ENCODE measurements at places on chromosomes 7 and 10.

DNA sequence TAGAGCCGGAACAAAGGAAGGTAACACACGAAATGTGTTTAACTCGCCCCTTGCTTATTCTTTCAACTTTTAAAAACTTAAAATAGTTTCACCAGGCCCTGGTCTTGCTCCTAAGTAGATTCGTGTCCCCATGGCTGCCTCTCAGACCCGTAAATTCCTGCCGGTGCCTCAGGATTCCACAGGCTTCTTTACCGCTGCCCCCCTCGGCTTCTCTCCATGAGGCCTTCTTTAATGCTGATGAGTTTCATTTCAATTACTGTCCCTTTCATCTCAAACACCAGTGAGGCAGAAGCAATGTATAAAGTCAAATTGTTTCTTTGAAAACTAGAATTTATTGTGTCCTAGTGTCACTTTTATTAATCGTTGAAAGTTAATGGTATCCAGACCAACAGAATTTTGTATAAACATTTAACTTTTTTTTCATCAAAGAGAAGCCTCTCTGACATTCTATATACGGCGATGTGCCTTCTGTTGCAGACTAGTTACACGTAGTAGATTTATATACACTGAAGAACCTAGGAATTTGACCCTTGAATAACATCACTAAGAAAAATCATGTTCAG, 225.2 kb downstream of the C7orf25 start:
- no peak for DNase-seq

DNA sequence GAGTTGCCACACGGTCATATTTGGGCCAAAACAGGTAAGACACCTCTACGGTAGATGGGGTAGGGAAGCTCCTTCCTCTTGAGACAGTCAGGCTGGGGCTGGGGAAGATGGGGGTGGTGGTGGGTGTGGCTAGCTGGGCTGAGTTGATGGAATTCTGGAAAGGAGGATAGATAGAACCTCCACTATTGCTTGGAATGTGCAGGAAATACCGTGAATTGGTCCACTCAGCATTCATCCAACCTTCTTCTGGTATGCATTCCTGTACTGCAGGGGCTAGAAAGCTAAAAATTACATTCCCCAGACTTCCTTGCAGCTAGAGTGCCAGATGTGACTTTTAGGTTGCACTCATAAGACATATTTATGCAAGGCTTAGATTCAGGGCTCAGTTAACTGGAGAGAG, 24.8 kb downstream of the TLX1 start:
- DNase-seq, result no peak

DNA sequence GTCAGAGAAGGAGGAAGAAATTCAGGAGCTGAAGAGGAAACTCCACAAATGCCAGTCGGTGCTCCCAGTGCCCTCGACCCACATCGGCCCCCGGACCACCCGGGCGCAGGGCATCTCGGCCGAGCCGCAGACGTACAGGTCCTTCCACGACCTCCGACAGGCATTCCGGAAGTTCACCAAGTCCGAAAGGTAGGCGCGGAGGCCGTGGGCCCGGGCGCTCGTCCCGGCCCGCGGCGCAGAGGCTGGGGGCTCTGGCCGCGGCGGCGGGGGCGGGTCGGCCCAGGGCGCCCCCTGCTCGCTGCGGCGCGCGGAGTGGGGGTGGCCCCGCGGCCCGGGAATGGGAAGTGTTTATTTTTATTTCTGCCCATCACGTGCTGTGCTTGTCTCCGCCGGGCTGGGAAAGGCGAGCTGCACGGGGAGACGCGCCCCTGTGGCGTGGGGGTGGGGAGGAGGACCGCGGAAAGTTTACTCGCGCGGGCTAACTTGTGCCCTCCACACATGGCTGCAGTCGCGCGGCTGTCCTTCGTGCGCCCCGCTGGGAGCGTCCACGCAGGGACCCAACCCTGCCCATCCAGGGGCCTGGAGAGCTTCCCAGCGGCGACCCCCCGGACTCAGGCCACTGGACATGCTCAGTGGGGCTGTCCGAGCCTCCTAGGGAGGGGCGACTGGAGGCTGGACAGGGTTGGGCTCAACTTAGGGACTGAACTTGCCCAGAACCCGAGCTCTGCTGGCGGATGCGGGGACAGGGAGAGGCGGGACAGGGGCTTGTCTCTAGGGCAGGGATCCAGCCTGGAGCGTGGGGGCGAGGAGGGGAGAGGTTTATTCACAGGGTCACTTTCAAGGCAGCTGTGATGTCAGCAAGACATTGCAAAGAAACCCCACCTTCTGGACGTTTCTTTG, 82.6 kb upstream of the PRKG1 start:
- DNase-seq, result no peak

DNA sequence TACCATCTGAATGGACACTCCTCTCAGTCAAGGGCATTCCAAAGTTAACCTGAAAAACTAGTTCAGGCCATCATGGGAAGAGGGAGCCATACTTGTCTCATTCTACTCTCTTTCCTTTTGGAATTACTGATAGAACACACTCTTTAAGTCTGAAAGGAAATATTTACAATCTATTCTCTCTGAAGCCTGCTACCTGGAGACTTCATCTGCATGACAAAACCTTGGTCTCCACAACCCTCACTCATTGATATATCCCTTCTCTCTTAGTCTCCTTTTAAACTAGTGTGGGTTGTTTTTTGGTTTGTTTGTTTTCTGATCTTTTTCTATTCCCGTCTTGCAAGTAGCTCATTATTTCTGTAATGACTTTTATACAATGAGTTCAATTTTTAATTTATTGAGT, 169.5 kb downstream of the C1GALT1 start:
- no peak for DNase-seq

DNA sequence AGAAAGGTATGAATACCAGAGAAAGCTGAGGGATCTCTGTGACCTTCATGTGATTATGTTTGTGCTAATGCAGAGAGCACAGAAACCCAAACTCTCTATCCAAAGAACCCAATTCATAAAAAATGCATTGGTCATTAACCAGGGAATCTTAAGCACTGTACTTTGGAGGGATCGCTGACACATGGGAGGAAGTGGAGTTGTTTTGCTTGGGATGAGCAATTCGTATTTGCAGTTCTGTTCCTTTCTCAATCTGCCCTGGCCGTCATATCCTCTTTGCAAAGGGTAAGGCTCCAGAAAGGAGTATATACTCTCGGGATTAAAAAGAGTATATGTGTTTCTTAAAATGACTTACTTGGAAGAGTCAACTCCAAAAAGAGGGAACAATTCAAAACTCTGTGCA, 221.3 kb downstream of the POU6F2 start:
- DNase-seq, result no peak
